Activated naive CD4-positive, alpha-beta T cell treated with anti-CD3 and anti-CD28 coated beads, Interleukin-2, amount 10 ng/mL, durations not matched to agents 7 days and 5 days (primary cell): ENCODE measurements at places on chromosomes 4 and X.
A peak's percentile ranks its signal among the peaks of the same experiment; 100 is the strongest.

GRCh38 chr4:106907216-106907615 lies 128.9 kb downstream of the DKK2 start:
- DNase-seq, result no peak

- DNase-seq, result no peak
These were observed 52.6 kb upstream of the ESX1 start for GRCh38 chrX:104307341-104307740.

- DNase-seq, result no peak
These were observed 120.3 kb downstream of the PDE5A start for GRCh38 chr4:119508281-119508680.

GRCh38 chr4:173703021-173703420 lies 173.0 kb upstream of the HAND2 start:
- DNase-seq, result no peak

DNA sequence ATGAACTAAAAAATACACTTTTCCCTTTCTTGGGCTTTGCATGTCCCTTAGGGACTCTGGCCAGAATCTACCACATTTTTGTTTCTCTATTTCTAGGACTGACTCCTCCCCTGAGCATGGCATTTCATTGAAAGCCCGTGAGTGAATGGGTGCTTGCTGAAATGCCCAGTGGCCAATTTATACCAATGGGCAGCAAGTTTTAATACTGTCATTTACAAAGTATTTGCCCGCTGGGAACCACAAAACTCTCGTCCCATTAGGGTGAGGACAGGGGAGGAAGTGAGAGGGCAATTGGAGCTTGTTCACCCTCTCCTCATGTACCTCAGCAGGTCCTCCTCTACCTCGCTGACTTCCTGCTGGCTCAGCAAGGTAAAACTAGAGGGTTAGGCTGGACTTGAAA lies 1.1 kb downstream of the SRPX2 start:
- no peak for DNase-seq

DNA sequence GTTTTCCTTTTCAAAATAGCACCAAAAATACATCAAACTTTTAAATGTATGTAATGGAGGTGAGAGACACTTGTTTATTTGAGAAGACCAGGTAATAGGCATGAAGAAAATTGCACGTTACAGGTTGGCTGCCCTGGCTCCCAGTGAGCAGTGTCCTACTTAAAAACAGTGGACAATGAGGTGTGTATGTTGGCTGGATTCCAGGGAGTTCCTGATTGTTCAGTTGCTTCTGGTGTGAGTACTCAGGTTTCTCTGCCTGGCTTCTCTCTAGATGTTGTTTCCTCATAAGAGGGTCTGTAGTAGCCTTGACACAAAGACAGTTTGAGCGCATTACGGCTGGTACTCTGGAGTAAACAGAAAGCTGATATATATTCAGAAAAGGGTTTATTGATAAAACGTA lies 29.4 kb downstream of the SNX25 start:
- no peak for DNase-seq

DNA sequence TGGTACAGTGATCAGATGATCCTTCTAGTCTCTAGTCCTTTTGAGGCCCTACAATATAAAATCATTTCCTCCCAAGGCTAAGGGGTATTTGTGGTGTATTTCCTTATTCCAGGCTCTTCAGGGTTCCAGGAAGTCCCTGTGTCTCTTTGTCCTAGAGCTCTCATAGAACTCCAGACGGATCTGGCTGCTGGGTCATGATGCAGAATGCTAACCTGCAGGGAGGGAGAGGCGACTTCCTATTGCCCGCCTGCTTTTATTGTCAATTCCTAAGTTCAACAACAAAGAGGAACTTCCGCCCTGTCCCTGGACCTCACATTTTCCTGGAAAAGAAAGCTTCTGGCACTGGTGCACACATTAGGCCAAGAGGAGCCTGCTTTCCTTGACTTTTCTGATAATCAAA lies 45.9 kb upstream of the ZNF827 start:
- no peak for DNase-seq

DNA sequence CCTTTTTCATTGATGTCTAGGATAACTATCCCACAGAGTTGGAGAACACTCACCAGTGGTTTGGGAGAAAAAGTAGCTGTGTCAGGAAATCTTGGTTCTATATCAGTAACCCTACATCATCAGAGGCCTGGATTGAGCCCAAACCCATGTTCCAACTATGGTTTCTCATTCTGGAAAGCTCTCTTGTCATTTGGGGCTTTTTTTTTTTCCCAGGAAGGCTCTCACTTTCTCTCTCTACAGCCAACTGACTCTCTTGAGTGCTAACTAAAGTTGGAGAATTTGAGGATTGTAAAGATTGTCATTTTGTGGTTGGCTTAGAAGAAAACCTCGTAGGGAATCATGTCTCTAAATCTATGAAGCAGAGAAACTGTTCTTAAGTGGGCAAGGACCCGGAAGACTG lies 228.2 kb upstream of the DIPK2B start:
- DNase-seq, result no peak

DNA sequence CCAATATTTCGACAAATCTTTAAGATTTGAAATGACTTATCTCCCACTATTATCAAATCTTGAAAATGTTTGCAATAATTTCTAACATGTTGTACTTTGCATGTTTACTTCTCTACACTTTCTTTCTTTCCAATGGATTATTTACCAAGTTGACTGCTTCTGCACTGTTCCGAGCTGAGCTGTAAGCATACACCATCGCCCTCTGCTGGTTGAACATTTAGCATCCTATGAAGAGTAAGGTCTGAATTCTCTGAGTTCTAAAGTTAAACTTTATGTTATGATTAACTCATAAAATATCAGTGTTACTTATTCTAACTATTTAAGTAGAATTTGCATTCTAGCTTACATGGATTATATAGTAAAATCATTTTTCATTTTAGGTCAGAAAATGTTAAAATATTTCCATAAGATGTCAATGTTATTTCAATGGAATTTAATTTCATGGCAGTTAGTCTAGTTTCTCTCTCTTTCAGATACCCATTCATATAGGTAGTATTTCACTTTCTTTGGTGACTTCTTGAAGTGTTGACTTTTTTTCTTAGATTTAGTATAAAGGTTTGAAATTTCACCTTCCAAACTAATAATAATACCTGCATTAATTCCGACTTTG lies 137.4 kb downstream of the DKK2 start:
- DNase-seq, result peak; percentile 39

DNA sequence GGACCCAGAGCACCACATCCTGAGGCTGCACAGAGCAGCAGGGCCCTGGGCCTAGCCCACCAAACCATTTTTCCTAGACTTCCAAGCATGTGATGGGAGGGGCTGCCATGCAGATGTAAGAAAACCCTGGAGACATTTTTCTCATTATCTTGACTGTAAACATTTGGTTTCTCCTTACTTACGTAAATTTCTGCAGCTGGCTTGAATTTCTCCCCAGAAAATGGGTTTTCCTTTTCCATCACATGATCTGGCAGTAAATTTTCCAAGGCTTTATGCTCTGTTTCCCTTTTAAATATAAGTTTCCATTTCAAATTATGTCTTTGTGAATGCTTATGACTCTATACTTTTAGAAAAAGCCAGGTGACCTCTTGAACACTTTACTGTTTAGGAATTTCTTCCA lies 945.9 kb upstream of the NDST4 start:
- no peak for DNase-seq

DNA sequence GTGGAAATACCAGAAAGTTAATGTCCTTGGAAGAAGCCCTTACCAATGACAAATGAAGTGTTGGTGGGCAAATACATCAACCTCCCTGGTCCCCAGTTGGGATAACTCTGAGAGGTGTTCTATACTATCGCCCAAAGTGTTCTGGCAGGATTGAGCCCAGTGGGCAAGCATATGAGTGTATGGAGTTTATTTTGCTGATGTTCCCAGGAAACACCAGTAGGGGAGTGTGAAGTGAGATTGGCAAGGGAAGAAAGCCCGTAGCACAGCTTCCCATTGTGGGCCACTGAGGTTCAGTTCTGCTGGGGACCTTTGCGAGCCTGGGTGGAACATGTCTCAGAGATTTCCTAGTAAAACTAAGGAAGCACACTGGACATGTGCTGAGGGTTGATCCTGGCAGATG lies 65.1 kb downstream of the ARHGAP6 start:
- DNase-seq, result no peak

DNA sequence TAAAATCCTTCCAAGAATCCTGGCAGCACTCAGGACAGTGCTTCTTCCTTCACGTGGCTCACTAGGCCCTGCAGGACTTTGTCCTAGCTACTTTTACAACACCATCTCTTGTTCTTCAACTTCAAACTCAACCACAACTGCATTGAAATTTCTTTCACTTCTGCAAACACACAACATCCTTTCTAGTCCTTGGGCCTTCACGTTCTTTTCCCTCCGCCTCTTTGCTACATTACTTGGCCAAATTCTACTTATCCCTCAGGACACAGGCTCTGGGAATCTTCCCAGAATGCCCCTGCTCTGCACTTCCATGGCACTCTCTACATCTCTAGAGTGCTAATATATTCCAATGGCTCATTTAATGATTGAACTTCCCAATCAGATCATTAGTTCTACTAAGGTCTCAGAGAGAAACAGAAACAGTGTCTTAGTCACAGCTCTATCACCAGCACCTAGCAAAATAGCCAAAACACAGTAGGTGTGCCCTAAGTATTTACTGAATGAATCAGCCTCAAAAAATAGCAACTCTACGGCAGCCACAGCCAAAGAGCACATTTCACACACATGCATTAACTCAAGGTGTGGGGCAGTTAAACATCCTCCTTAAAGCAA lies 73.3 kb downstream of the MANBA start:
- DNase-seq, result no peak

- DNase-seq, result no peak
These were observed 94.5 kb downstream of the RAPGEF2 start for GRCh38 chr4:159197260-159197884.

DNA sequence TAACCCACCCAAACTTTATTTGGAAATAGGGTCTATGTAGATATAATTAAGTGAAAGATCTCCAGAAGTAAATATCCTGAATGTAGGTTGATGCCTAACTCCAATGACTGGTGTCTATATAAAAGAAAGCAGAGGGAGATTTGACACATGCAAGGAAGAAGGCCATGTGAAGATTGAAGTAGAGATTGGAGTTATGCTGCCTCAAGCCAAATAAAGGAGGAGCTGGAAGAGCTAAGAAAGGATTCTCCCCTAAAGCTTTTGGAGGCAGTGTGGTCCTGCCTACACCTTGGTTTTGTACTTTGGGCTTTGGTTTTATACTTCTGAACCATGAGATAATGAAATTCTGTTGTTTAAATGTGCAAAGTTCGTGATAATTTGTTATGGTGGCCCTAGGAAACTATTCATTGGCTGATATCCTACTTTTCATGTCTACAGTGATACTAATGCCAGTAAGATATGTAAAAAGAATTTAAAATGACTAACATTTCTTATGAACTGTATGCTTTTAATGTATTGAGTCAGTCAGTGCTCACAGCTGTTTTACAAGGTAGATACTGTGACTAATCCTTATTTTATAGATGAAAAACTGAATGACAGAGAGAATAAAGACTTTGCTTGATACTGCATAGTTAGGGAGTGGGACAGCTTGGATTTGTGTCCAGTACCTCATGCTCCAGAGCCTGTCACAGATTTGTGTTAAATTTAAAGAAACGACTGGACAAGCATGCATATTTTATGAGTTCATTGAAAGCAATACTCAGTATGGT lies 5.9 kb upstream of the RAB40AL start:
- DNase-seq, result no peak

DNA sequence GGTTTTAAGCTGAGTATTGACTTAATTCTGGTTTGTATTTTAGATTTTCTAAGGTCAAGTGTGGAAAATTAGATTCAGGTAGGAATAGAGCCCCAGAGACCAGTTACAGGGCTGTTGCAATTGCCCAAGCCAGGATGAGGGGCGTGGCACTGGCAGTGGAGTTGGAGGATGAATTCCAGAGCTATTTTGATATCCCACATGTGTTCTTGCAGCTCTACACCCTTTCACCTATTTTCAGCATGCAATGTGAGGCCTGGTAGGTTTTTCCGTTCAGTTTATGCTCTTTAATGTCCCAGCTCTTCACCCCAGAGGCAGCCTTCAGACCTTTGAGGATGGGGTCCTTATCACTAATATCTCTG lies 17.9 kb upstream of the OGT start:
- DNase-seq, result no peak

- no peak for DNase-seq
These were observed 383.5 kb upstream of the LCORL start for GRCh38 chr4:18405054-18405453.

DNA sequence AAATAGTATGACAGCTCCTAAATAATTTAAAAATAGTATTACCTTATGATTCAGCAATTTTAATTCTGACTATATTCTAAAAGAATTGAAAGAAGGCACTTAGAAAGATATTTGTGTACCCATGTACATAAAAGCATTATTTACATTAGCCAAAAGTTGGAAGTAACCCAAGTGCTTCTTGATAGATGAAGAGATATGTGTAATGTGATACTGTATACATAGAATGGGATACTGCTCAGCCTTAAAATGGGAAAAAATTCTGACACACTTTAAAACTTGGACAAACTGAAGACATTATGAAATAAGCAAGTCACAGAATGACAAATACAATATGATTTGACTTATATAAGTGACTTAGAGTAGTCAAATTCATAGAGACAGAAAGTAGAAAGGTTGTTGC lies 112.2 kb downstream of the IDS start:
- DNase-seq, result no peak

- DNase-seq, result no peak
These were observed 188.1 kb upstream of the SFRP2 start for GRCh38 chr4:153976954-153977353.

- DNase-seq, result no peak
These were observed 4.0 kb upstream of the SH2D1A start for GRCh38 chrX:124342174-124342867.

GRCh38 chr4:11606078-11606477 lies 177.4 kb upstream of the HS3ST1 start:
- no peak for DNase-seq

DNA sequence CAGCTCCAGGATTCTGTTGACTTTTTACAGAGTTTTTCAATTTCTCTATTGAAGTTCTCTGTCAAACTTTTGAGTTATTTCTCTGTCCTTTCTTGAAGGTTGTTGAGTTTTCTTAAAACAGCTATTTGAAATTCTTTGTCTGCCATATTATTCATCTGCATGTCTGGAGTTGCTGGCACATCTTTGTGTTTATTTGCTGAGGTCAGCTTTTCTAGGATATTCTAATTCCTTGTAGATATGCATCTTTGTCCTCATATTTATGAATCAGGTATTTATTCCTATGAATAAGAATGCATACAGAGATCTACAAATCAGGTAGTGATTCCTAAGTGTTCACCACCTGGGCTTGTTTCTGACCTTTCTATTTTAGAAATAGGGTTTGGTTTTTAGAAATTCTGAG lies 546.4 kb downstream of the RAPGEF2 start:
- no peak for DNase-seq

- no peak for DNase-seq
These were observed 299.9 kb downstream of the PRDM5 start for GRCh38 chr4:120622601-120623000.

GRCh38 chr4:119735165-119735651 lies 106.6 kb upstream of the PDE5A start:
- DNase-seq, result no peak

GRCh38 chr4:1295405-1296055 lies 5.8 kb downstream of the MAEA start:
- DNase-seq, result no peak

DNA sequence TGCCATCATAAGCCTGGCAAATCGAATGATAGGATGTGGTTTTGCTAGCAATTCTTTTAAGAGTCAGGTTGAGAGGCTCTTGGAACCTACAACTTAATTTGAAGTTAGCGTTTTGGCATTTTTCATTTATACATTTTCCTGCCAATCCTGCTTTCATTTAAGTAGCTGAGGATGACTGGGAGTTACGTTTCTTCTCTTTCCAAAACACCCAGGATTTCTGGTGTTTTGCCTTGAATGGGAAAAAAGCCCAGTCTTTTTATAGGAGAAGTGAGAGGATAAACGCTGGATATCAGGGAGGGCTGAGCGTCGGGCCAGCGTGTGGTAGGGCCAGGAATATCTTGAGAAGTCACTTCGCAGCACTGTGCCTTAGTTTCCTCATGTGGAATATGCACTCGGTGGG lies 174.2 kb upstream of the HAND2 start:
- no peak for DNase-seq
